Upper lobe of left lung (tissue), 6 donors: ENCODE measurements at places on chromosomes 16 and 17. TPM values are rescaled to one million over a fixed set of nuclear protein-coding genes. Genes with fewer than 3 reads are reported as not detected.
A peak's percentile ranks its signal among the peaks of the same experiment; 100 is the strongest.

- no peak for DNase-seq
Measured at GRCh38 chr17:7748076-7748775, 30.7 kb downstream of the DNAH2 start.

GRCh38 chr16:80611930-80612327 lies 71.1 kb downstream of the DYNLRB2 start:
- DNase-seq, result peak; percentile 31

DNA sequence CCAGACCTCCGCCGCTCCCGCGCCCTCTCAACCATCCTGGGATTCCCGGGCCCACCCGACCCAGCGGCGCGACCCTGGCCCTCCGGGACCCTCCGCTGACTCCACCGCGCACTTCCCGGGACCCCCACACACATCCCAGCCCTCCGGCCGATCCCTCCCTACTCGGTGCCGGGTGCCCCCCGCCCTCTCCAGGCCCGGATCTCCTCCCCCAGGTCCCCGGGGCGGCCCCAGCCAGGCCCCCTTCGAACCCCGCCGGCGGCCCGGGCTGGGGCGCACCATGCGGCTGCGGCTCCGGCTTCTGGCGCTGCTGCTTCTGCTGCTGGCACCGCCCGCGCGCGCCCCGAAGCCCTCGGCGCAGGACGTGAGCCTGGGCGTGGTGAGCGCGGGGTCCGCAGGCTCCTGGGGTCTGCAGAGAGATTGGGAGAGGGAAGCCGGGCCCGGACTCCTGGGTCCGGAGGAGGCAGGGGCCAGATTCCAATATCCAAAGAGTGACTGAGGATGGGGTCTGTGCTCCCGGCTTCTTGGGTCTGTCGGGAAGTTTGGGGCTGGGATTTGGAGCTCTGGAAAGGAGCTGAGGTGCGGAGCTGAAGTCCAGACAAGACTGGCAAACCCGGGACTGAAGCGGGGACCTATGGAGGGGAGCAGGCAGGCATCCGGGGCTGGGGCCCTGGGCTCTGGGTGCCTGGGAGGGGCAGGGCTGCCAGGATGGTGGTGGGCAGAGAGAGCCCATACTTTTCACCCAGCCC lies 453 bp downstream of the MMP25 start:
- DNase-seq, result no peak

- no peak for DNase-seq
Measured at GRCh38 chr17:67095803-67096202, 51.4 kb downstream of the CACNG1 start.

DNA sequence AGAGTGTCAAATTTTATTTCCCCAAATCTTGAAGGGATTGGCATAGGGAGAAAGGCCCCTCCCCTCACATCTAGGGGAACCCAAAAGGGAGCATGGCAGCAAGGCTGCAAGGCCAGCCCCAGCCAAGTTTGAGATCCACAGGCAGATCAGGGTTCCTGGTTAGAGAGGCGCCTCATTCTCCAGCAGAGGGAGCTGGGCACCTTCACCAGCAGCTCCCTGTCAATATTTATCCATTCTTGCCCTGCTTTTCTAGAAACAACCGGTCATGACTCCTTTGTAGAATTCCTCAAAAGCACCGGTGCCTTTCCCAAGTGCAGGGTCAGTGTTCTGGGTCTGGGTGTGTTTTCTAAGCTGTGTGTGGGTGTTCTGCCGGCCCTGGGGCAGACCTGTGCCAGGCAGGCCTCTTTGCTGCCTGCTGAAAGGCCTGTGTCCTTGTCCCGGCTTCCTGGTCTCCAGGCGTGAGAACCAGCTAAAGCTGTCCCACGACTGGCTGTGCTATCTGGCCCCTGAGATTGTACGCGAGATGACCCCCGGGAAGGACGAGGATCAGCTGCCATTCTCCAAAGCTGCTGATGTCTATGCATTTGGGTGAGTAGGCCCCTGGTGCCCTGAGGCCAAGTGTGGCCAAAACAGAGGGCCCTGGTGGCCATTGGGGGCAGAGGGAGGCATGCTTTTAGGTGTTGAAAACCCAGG lies 21.2 kb upstream of the LGALS9 start:
- DNase-seq, result no peak

GRCh38 chr16:56245197-56245596 lies 53.9 kb downstream of the GNAO1 start:
- no peak for DNase-seq

GRCh38 chr17:64507413-64507782 lies 621 bp downstream of the CEP95 start:
- no peak for DNase-seq

- no peak for DNase-seq
Measured at GRCh38 chr17:80947200-80947940, 44.3 kb upstream of the CHMP6 start.

The CD300H gene
- total RNA-seq, result not detected

DNA sequence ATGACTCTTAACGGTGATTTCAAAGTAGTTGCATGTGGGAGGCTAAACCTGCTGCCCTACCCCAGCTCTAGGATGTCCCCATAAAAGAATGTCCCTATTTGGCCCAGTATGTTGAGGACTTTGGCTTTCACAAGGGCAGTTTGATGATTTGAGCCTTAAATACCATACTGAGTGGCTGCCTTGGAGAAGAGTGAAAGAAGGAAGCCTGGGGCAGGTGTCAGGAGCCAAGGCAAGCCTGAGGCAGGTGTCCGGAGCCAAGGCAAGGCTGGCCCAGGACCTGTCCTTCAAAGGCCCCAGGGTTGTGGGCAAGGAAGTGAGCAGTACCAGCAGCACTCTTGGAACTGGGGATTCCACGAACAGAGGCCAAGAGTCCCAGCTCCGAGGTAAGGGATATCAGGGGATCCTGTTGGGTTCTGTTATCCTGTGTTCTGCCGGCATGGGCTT lies 18.6 kb downstream of the ST6GALNAC2 start:
- no peak for DNase-seq

The ZCCHC14 gene
- total RNA-seq, result 35.3 TPM

DNA sequence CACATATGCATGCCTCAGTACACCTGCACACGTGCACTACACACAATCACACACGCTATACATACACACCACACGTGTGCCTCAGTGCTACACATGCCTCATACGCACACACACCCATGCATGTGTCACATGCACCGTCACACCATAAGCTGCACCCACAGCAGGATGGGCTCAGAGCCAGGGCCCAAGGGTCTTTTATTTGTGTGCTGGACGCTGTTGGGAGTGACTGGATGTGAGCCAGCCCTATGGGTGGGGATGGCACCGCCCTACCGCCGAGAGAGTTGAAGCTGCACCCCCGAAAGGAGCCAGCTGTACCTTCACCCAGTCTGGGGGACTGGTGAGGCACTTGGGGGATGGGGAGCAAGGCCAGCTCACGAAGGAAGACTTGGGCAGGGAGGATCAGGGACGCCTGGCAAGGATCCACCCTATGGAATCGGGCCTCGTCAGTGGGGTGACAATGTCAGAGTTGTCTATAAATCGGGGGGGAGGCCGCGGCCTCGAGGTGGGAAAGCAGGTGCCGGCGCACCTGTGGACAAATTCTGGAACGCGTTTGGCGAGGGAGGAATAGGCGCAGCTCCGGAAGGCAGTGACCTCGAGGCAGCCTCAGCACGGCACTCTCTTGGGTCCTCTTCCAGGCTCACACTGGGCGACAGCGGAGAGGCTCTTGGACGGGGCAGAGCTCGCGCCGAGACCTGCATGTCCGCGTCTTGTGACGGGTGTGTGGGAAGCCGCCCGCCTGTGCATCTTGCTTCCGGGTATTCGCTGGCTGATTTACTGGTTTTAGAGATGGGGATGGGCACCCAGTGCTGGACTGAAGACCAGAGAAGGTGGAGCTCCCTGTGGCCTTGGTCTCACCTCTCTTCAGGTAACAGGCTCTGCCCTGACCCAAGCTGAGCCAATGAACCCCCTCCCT lies 7.3 kb downstream of the RGS11 start:
- no peak for DNase-seq

DNA sequence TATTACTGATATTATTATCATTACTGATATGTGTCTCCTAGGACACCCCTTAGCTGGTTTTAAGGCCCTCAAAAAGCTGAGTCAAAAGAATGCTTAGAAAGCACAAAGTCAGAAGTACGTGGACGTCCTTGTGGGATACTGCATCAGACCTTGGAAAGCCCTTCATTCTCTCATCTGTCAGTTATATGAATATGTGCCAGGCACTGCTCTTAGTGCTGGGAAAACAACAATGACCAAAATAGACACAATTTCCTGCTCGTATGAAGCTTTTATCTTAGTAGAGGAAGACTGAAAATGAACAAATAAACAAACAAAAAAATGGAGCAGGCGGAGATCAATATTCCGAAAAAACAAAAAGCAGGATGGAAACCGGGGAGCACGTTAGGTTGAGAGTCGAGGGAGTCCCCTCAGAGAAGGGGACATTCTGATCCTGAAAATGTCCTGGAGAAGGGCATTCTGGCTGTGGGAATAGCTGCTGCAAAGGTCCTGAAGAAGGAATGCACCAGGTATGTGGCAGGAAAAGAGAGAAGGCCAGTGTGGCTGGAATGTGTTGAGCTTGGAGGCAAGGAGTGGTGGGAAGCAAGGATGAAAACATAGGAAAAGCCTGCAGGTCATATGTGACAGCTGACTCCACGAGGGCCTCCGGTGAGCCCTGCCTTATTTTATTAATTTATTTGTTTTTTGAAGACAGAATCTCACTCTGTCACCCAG lies 15.5 kb upstream of the TMEM94 start:
- DNase-seq, result no peak

The EPX gene
- 0.10 TPM for total RNA-seq
